Suppressor macrophage treated with lipopolysaccharide for 1 hour (primary cell): ENCODE measurements at places on chromosomes 2 and 18.

DNA sequence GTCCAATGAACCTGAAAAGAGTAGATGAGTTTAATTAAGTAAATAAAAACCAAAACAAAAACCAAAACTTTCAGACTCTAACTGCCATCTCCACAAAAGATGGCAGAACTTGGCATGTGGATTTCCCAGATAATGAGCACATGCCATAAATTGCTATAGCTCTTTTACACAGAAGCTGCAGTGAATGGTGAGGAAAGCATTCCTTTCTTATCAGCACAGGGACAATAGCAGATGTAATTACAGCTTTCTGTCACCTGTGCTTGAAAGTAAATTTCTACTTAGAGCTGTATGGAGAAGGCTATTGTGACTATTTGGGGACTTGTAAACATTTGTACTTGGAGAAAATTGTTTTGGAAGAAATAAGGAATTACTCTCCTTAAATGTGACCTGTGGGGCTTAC lies 378.4 kb downstream of the RPRM start:
- DNase-seq = no peak

DNA sequence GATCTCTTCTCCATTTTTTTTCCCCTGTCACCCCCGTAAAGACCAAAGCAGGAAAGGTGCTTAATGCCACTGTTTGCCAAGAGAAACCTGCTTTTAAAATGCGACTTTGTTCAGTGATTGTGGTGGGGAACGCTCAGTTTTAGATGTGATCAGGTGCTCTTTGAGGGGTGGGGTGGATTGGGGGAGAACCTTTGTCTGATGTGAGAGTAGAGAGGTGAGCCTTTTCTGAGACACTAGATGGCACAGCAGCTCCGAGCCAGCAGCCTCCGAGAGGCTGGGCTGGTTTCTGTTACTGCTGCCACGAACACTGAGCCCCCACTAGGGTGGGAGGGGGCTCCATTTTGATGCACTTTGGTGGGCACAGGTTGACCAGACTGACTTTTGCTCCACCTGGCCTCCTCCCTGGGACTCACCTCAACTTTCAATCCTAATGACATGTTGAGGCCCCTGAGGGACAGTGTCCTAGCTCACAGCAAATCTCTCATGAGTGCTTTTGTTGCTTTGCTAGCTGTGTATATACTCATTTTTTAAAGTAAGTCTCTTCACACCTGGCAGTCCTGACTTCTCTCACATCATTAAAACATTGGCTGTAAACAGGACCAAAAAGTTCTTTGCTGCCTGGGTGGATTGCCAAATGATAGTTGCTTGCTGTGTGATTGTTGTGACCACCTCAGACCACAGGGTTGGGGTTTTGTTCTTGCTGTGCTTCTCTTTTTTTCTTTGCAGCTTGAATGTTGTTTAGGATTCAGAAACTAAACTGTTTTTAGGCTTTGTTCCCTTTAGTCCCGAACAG lies 98.2 kb upstream of the MAP3K20 start:
- DNase-seq = no peak

DNA sequence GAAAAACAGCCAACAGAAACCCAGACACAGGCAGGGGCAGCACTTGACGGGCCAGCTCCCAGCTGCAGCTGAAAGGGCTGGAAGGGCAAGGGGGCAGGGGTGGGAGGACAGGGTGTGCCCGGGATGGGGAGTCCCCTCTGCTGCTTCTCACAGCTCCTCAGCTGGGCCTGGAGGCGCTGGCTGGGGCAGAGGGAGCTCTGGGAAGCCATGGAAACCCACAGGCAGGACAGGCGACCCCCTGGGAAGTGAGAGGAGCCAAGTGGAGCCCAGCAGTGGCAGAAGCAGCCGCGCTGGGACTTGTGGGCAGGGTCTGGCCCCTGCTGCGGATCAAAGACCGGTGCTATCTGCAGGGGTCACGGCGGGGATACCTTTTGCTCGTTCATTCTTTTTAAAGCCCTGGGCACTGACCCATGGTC lies 20.7 kb downstream of the OTOF start:
- DNase-seq = no peak

DNA sequence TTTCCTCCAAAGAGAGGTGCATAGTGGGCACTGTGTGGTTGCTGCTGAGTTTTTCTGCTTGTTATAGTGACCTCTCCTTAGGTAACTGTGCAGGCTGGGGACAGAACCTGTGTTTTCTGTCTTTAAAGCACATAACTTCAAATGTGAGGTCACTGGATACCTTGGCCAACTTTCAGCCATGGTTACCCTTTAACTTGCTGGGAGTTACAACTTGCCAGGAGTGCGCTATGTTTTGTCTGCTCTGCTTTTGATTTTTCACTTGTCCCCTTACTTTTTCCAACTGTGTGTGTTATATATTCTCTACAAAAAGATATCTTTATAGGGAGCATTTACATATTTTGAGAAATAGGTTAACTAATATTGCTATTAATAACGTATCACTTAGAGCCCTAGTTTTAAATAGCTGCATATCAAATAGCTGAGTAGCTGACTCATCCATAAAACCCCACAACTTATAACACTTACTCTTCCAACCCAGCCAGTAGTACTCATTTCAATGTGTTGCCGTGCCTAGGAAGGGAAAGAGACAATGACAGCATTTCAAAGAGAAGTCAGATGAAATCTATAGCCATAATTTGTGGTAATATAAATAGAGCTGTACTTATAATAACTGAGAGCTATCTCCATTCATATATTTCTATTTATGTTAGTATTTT lies 51.6 kb downstream of the DPP4 start:
- DNase-seq = no peak

GRCh38 chr2:1153920-1154319 lies 203.3 kb downstream of the SNTG2 start:
- no peak for DNase-seq

DNA sequence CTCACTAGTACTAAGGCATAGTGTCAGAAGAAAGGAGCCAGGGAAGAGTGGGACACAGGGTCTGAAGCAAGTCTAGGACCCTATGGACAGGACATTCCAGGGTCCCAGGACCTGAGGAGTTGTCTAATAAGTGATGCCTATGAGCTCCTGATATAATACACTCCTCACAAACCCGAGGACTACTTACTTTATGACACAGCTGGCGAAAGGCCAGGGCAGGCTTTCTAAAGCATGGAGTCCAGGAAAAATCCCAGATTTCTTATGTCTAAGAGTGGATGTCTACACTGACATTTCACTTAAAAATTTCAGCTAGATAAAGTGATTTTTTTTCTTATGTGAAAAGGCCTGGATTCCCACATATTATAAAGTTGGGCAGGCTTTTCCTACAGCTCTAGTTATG lies 502.2 kb upstream of the SETBP1 start:
- DNase-seq = no peak

DNA sequence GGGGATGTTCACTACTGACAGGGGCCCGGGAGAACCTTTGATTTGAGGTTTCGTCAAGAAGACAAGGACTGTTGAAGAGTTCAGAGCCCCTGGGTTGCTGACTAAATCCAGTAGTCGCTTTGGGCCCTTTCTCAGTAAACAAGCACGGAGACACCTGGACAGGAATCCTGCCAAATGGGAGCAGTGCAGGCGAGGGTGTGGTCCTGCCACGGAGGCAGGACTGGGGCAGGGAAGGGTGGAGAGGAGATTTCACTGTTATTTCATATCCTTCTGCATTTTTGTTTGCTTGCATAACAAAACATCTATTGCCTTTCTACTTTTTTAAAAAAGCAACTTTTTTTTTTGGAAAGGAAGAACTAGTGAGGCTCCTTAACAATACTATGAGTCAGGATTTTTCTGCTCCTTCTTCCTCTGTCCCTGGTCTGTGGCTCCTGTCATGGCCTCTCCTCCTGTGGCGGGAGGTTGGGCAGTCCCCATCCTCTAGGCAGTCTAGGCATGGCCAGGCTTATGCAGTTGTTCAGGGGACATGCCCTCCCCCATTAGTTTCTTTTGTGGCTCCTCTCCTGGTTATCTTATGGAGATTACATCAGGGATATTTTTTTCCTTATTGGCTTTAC lies 57.7 kb downstream of the ARHGEF4 start:
- DNase-seq = no peak

- no peak for DNase-seq
These were observed 43.0 kb upstream of the CYBRD1 start for GRCh38 chr2:171479154-171479814.

DNA sequence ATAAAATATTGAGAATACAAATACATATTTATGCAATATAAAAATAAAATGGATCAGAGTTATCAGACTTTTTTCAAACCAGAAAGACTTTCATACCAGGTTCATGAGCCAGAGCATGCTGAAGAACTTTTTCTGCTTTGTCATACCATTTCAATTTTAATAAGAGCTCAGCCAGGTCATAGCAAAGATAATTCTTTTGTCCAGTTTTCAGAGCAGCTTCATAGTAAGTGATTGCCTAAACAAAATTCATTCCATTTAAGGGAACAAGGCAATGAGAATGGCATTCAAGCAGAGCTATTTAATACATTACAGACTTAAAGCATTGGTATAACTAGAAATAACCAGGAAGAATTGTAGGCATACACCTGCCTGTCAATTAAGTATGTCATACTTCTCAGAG lies 42.3 kb downstream of the TTC21B start:
- no peak for DNase-seq

- peak; percentile 48 for DNase-seq
These were observed 92.4 kb downstream of the DYSF start for GRCh38 chr2:71545572-71546274.

- no peak for DNase-seq
These were observed 450.9 kb upstream of the HS6ST1 start for GRCh38 chr2:128769457-128770142.

DNA sequence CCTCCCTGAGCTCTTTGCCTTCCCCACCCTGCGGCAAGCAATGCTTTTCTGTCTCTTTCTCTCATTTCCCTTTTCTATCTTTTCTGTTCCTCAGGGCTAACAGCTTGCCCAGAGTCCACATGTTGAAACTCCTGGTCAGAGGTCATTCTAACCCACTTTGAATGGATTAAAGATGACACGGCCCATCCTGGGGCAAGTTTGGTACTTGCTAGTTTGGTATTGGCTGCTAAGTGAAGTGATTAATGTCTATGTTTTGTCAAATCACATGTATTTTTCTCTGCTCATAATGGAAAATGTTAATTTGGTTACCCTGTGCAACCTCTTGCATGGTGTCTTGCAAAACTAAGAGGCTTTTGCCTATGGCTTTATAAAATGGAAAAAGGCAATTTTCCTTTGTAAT lies 960.2 kb downstream of the CNTNAP5 start:
- no peak for DNase-seq

DNA sequence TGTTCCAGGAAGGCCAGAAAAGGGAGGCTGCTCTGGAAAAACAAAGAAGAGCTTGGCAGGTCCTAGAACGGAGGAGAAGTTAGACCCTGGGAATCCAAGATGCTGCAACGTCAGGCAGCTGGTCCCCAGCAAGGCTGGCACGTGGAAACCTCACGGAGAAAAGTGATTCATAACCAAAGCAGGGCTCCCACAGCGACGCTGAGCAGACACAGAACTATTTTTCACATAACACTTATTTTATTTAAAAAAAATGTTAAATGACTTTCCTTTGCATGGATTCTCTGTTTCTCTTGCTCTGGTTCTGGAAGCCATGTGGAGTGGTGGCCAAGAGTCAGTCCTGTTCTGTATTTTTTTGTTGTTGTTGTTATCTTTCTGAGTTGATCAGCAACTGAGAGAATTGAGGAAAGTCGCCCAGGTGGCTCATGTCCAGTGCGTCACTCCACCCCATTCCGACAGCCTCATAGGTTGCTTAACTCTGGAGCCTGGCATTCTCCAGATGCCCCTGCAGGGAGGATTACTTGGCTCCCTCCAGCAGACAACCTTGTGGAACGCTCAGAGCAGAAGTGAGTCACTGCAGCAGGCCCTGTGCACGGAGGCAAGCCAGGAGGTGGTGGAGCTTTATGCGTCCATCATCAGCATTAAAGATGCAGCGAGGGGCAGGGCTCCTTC lies 229.9 kb upstream of the HDAC4 start:
- no peak for DNase-seq

GRCh38 chr2:85930129-85931124 lies 41.6 kb upstream of the ST3GAL5 start:
- no peak for DNase-seq

GRCh38 chr2:3461801-3462492 lies 57.4 kb downstream of the ADI1 start:
- peak; percentile 78 for DNase-seq

DNA sequence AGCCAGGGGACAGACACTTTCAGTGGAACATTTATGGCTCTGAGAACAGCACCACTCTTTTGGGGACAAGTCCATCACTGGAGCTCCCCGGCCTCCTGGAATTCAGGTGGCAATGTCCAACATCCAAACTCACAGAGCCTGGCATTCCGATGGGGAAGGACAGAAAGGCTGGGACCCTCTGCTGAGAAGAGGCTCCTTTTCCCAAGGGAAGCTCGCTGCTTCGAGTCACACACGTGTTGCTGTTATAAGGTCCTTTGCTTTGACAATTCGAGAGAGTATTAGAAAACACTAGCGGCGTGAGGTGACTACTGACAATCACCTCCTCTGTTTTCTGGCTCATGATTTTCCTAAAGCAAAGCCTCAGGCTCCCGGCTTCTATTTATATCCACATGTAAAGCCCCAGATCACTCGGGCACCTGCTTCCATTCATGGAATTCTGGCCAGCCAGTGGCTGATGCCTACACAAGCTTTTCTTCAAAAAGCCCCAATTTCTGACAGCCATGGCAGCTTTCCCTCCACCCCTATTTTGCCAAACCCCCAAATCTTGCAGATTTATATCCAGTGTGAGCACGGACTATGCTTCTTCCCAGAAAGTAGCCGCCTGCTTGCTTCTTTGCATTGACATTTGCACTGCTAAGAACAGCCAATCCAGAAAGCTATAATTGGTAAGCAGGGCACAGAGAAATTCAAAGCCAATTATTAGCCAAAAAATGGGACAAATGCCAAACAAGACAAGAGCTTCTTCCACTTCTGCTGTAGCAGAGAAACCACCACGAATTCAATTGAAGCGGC lies 67.3 kb downstream of the NDUFA10 start:
- DNase-seq = no peak
